ENCODE measurements at places on chromosomes 16 and 17.
A peak's percentile ranks its signal among the peaks of the same experiment; 100 is the strongest.

GRCh38 chr17:43463241-43463640 lies 20.5 kb upstream of the DHX8 start:
- no peak for DNase-seq

- no peak for DNase-seq
Measured at GRCh38 chr16:81574168-81574567, 129.6 kb downstream of the CMIP start.

- no peak for DNase-seq
Measured at GRCh38 chr17:83014297-83014696, 65.1 kb upstream of the METRNL start.

- DNase-seq = no peak
Measured at GRCh38 chr17:77750427-77751043, 208.0 kb upstream of the TNRC6C start.

DNA sequence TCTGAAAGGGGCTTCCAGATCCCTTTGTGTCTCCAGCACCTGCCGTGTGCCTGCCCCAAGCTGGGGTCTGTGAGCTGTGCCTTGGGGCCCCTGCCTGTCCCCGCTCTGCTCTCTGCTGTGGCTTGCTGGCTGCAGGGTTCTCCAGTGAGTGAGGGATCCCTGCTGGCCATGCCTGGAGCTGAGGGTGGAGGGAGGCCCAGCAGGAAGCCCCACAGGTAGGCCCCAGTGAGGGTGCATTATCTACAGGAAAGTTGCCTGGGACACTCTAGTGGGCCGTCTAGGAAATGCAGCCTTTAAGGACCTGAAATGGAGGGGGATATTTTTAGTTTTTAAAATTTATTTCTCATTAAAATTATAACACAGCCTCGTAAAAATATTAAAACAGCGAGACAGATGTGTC lies 50.9 kb downstream of the JPH3 start:
- no peak for DNase-seq

DNA sequence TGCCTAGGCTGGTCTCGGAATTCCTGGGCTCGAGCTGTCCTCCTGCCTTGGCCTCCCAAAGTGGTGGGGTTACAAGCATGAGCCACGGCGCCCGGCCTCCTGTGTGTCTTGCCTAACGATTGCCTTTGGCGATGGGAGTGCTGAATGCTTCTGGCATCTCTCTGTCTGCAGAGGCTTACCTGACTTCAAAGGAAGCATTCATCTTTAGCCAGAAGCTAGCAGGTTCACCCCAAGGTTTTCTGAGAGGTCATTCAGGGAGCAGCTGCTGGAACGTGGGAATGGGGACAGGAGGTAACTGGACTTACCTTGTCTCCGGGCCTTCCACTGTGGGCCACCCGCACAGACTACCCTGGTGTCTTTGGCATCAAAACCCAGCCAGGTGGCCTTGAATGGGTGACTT lies 54.7 kb downstream of the PLCG2 start:
- no peak for DNase-seq

- DNase-seq = no peak
Measured at GRCh38 chr17:73465130-73465952, 153.5 kb upstream of the CDC42EP4 start.

DNA sequence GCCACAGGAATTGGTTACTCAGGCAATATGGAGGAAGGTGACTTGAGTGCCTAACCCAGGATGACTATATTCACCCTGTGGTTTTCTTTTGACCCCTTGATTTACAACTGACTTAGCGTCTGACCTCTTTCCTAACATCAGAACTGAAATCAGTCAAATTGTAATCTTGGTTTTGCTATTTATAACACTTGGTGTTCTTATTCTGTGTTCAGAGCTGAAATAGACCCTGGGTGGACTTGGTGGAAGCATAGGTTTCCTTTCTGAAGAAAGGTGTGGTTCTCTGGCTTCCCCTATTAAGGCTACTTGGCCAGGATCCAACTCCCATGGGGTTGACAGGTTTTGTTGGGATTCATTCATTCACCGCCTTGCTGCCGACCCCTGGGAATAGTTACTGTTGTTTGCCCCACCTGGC lies 80.8 kb downstream of the CLEC16A start:
- DNase-seq = no peak

DNA sequence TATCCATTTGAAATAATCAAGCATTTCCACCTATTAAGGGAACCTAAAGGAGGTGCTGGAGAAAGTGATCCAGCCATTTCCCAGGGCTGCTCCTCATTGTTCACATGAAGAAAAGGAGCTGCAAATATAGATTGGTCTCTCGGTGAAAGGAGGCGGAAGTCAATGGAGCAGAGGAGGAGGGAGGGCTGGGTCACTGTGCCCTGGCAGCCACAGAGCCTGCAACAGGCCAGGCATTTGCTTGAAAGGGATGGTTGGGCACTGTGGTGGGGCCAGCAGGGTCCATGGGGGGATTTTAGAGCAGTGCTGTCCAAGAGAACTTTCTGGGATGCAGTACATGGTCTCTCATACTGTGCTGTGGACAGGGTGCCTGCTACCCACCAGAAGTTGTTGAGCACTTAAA lies 173.2 kb downstream of the CYLD start:
- DNase-seq = no peak

- DNase-seq = no peak
Measured at GRCh38 chr17:79066963-79067362, 7.7 kb upstream of the ENGASE start.

DNA sequence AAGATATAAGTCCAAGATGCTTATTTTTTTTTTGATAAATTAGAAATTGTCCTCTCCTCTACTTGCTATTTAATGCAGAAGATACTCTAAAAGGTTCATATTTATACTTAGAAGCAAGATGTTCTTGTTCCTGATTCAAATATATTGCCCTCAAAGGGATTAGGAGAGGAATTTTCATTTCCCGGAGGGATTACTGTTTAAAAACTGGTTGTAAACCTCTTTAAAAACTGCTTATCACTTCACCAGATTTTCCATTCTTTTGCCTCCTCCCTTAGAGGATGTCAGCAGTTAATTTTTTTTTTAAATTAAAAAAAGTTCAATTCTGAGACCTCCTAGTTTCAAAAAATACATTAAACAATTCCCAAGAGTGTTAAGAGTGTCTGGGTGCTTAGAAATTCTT lies 2.8 kb downstream of the TENT4B start:
- no peak for DNase-seq

DNA sequence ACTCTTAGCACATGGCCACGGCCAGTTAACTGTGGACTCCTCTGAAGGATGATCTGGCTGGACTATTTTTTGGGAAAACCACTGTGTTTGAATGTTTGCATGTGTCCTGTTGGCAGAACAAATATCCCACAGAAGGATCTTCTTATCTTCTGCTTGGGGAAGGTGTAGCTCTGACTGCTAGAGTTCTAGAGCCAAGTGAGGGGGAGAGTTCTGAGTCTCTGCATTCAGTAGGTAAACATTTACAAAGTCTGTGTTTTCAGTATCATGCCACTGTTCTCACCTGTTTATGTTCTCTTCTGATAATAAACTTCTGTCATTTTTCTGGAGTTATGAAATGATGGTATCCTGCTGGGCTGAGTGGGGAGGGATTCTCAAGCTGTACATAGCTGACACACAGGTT lies 241.1 kb downstream of the WWOX start:
- DNase-seq = no peak

DNA sequence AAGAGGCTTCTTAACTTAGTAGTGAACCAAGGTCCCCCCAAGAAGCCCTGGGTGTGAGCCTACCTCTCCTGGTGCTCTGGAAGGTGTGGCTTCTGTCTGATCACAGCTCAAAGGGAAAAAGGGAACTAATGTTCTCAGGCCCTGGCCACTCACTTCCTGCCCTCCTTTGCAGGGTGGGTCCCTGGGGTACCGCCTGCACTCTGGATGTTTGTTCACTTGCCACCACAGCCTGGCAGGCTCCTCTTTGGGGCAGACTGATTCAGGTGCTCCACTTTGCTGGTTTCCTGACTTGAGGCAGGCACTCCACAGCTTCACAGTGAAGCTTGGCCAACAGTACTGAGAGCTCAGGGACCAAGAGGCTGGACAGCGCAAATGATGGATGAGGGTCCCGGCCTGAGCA lies 5.9 kb upstream of the MYO15A start:
- DNase-seq = peak; percentile 41

DNA sequence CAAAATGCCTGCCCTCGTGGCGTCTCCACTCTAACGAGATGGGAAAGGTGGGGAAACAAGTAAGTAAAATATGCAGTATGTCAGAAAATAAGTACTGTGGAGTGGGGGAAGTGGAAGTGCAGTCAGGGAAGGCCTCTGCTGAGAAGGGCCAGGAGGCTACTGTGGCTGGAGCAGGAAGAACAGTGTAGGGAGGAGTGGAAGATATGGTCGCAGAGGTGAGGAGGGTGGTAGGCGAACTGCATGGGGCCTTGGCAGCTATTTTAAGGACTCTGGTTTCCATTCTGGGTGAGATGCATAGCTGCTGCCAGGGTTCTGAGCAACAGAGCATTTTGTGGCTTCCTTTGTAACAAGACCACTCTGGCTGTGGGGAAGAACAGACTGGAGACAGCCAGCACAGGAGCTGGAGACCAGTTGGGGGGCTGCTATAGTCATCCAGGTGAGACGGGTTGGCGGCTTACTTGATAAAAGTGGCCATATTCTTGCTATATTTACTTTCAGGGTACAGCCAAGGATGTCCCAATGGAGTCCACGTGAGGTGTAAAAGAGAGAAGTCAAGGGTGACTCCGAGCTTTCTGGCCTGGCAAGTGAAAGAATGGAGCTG lies 42.6 kb downstream of the CYTH1 start:
- DNase-seq = no peak

DNA sequence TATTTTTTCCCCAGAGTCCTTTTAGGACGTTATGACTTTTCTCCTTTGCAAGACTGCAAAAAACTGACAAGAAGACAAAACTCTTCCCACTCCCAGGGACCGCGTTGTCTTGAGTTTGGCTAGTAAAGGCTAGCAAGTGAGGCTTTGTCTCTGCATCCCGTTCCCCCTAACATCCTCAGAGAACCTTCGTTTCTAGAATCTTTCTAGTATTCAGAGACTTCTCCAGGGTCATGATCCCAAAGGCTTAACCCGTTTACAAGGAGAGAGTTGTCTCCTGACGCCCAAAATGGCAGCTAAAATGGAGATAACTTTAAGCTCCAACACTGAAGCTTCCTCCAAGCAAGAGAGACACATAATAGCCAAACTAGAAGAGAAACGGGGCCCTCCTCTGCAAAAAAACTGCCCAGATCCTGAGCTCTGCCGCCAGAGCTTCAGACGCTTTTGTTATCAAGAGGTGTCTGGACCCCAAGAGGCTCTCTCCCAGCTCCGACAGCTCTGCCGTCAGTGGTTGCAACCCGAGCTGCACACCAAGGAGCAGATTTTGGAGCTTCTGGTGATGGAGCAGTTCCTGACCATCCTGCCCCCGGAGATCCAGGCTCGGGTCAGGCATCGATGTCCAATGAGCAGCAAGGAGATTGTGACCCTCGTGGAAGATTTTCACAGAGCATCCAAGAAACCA lies 843 bp downstream of the ZNF174 start:
- DNase-seq = no peak

DNA sequence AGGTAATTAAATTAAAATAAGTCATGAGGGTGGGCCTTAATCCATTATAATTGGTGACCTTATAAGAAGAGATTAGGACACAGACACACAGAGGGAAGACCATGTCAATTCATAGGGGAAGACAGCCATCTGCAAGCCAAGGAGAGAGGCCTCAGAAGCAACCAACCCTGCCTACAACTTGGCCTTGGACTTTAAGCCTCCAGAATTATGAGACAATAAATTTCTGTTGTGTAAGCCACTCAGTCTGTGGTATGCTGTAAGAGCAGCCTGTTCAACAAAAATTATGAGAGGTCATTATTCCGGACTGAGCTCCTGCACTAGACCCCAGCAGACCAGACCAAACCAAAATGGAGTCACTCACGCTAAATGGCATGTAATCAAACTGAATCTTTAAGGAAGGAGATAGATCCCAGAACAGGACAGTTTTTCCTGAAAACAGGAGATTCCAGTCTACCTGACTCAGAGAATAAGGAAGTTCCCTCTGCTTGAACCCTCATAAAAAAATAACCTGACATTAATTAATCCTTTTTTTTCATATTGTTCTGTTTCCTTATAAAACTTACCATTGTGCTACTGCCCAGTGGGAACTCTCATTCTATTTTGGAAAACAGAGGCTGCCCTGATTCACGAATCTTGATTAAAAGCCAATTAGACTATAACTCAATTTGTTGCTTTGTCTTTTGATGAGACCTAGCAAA lies 74.3 kb downstream of the DNAH3 start:
- no peak for DNase-seq

DNA sequence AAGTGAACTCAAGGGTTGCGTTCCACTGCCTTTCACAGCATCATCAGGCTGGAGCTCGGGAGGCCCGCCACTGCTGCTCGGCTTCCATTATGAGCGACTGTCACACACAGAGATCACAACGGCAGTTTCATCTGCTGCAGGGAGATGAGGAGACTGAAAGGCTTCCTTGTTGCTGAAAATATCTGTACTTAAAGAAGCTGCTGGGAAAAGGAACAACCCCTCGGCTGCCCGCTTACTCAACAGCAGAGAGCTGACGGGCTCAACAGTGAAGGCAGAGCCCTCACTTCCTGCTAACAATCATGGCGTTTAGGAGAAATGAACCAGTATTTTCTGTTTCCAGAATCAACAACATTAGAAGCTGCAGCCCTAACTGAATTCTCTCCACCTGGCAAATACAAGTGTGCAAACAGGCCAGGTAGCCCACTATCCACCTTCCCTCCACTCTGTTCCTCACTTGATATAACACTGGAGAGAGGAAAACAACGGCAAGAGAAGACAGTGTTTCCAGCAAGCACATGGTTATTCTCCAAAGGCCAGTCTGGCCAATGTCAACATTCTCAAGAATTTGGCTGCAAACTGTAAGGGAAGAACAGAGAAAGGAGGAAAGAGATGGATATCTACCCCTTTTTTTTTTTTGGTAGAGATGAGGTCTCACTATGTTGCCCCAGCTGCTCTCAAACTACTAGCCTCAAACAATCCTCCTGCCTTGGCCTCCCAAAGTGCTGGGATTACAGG lies 33.7 kb downstream of the MBTPS1 start:
- peak; percentile 42 for DNase-seq

DNA sequence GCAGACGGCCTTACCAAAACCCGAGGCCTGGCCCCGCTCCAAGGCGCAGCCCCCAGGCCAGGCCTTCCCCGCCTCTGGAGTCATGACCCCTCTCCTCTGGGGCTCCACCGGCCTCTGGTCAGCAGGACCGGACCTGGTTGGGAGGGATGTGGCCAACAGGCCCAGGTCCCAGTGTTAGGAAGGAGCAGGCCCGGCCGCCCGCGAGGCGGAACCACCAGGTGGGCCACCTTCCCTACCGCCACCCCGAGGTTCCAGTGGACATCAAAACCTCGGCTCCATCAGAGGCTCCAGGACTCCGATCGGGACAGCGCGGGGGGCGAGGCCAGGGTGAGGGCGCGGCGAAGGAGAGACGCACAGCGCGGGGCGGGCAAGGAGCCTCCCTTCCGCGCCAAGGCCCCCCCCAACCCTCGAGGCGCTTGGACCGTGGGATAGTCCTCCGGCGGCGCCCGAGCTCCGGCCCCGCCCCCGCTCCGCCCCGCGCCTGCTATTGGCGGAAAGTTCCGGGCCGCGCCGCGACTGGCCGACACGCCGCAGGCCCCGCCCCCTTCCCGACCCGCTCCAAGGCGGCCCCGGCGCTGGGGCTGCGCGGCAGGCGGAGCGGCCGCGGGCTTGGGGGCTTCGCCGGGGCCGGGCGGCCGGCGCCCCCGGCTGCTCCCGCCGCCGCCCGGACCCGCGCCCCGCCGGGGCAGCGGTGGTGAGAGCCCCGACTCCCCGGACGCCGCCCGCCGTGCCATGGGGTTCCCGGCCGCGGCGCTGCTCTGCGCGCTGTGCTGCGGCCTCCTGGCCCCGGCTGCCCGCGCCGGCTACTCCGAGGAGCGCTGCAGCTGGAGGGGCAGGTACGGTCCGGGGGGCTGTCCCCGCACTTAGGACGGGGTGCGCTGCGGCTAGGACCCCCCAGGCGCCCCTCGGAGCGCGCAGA lies at the start of gene METRN:
Gene METRN (plus strand): TSS at position 561 of the 919 bp plus-strand sequence. CDS start 172 bp downstream, at position 733.
- peak; percentile 82 for DNase-seq

Data from HL-60 (cell line).